CD8-positive, alpha-beta T cell (primary cell): ENCODE measurements at places on chromosomes 11 and 22. TPM values are rescaled to one million over a fixed set of nuclear protein-coding genes. Genes with fewer than 3 reads are reported as not detected.

The CYB5R3 gene
- total RNA-seq: 43.8 TPM

DNA sequence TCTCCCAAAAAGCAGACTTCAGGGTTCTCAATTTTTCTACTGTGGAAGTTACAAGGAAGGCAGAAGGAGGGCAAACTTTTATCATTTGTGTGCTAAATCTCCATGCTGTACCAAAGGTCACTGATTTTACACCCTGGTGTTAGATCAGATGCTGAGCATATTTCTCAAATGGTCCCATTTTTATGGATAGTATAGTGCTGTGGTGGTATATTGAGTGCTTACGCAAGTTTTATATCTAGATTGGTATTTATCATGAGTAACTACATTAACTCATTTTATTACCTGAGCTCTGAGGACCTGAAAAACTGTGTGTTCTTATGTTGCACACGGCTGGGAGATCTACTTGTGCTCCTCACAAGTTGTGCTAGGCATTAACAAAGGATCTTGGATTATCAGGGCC is 75.1 kb downstream of the PRR5L start:
- DNase-seq: no peak

- no peak for DNase-seq
Observed at GRCh38 chr22:46042786-46043185, 65.8 kb upstream of the WNT7B start.

- DNase-seq: no peak
Observed at GRCh38 chr11:26665946-26666345, 55.9 kb downstream of the SLC5A12 start.

DNA sequence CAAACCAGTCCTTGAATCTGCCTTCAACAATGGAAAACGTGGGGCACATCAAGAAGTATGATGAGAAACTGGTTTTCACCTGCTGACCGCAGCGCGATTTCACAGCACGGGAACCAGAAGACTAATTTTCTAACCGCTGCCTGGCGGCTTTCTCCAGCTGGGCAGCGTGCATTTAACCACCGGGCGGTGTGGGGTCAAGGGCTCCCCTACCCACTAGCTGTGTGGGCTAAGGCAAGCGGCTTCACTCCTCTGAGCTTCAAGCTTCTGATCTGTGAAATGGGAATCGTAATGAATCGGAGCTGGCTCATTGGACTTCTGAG is 4.2 kb downstream of the SHANK2 start:
- DNase-seq: no peak
